ENCODE measurements at places on chromosomes 6 and 20.
A peak's percentile ranks its signal among the peaks of the same experiment; 100 is the strongest.

DNA sequence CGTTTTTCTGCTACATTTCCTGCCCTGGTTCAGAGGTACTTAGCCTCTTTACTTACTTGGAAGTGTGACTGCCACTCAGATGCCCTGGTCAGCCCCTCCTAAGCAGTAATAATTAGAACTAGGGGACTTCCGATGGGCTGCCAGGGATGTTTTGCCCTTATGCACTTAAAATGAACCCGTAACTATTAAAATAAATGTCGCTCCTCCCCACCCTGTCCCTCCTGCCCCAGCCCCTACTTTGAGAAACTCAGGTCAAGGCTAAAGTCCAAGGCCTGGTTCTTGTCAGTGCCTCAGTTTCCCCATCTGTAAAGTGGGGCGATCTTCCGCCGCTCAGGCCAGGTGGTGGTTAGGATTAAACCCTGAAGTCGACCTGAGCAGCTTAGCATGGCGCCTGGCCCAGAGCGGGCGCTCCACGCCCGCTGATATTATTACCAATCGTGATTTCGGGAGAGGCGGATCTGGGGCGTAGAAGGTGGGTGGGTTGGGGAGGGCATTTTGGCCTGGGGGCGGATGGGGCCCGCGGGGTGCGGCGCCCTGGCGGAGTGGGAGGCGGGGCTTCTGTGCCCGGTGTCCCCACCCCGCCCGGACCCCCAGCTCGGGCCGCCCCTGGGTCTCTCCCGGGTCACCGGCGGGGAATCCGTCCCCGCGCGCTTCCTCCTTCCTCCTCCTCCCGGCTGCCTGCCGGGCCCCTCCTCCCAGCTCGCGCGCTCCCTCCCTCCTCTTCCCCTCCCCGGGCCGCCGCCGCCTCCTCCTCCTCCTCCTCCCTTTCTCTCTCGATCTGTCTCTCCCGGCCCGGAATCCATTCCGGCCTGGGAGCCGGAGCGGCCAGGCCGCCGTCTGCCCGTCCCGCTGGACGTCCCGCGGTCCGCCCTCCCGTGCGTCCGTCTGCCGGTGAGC is at the start of gene SRC:
Gene SRC (plus strand): TSS at position 802 of the 897 bp plus-strand sequence. CDS start 38,014 bp downstream, outside the sequence.
- peak; percentile 24 for DNase-seq

DNA sequence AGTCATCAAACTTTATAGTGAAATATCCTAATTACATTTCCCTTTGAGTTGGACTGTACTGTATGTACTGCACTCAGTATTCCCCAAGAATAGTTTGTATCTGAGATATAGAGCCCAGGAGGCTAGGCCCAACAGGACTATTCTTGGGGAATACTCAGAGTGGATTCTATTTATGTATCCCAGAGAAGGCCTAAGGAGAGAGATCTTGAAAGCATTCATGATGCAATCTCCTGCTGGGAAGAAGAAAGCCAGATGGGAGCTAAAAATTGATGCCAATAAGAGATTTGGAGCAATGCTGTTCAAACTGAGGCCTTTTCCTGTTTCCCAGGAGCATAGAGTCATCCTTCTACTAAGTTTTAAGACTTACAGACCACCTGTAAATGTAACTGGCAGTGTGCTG is 452.1 kb upstream of the PLCB4 start:
- no peak for DNase-seq

GRCh38 chr20:61954276-61955021 is 111.2 kb downstream of the TAF4 start:
- DNase-seq: no peak

- peak; percentile 24 for DNase-seq
These were observed 39.7 kb upstream of the TULP1 start for GRCh38 chr6:35552285-35552917.

GRCh38 chr6:94130478-94130877 is 711.1 kb upstream of the EPHA7 start:
- DNase-seq: no peak

DNA sequence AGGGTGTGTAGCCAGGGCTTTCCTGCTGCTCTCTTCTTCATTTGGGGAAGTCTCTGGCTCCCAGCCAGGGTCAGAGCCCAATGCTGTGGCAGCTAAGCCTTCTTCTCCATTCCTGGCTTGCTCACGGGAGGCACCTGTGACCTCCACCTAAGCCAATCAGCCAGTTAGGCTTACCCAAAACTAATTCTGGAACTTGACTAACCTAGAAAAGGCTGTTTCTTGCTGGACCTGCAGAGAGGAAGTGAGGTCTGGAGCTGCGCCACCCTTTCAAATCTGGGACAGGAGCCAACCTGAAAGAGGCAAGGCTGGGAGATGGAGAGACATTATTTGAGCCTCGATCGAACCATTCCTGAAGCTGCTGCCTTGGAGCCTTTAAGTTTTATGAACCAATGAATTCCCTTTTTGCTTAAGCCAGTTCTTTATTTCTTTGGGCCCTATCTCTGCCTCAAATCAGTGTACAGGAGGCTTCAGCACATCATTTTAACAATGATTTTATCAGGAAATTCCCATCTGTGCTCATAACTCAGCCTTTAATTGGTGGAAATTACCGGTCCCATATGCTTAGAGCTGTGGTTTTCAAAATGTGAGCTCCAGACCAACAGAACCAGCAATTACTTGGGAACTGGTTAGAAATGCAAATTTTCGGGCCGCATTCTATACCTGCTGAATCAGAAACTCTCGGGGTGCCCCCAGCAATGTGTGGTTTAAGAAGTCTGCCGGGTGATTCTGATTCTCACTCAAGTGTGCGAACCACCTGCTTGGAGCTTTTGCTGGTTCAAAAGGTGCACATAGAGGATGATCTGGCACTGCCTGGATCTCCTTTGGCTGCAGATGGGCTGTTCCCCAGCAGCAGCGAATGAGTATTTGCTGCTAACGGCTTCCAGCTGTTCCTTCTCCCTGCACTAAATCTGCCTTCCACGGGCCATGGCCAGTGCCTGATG is 97.4 kb upstream of the RNF24 start:
- DNase-seq: no peak

DNA sequence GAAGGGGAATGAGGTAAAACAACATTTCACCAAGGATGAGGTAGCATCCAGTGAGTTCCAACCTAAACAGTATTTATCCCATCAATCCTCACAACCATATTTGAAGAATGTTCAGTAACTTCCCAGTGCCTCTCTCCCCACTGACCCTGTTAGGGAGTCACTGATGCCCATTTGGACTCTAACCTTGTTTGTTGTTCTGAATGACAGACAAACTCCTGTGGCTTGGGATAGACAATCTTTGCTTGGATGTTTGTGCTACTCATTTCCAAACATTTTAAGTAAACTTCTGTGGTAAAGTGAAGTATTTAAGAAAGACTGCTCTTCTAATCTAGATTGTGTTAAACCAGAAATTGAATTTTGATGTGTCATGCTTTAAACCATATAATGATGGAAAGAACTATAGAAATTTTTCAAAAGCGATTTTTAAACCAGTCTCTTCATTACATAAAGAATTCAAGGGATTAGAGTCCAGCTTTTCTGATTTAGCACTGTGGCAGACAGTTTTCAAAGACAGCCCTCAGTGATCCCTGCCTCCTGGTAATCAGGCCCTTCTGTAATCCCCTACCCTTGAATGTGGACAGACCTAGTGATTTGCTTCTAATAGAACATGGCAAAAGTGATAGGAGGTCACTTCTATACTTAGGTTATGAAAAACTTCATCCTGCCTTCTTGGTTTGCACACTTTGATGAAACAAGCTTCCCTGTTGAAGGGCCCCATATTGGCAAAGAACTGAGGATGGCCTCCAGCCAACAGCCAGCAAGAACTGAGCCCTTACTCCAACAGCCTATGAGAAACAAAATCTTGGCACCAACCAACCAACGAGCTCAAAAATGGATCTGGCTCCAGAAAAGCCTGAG is 191.6 kb downstream of the DST start:
- no peak for DNase-seq

- DNase-seq: no peak
These were observed 33.3 kb downstream of the PDRG1 start for GRCh38 chr20:31918466-31919105.

GRCh38 chr6:148590883-148591282 is 155.9 kb upstream of the UST start:
- DNase-seq: no peak

GRCh38 chr6:79375635-79376337 is 141.3 kb upstream of the HMGN3 start:
- no peak for DNase-seq

- no peak for DNase-seq
These were observed 7.7 kb downstream of the AKAP12 start for GRCh38 chr6:151247490-151247889.

DNA sequence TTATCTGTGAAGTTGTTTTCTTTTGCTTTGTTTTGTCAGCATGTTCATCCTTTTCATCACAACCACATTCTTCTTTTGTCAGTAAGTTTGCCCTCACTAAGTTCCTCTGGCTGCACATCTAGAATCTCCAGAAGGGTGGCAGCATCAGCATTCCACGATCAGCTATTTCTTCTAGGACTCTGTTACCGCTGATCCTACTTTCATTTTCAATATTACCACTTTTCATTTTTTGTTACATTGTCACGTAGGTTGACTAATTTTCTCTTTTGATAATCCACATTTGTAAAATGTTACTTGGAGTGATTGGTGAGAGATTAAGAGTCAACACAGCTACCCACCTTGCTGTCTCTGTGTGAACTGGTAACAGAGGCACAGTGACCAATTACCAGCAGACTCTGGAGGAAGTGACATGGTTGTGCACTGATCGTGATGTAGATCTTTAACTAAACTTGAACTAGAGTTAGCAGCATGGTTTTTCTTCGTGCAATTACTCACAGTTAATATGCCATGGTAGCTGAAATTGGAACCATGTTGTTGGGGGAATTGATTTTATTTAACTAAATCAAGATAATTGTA is 307.9 kb upstream of the SLC35B3 start:
- no peak for DNase-seq

DNA sequence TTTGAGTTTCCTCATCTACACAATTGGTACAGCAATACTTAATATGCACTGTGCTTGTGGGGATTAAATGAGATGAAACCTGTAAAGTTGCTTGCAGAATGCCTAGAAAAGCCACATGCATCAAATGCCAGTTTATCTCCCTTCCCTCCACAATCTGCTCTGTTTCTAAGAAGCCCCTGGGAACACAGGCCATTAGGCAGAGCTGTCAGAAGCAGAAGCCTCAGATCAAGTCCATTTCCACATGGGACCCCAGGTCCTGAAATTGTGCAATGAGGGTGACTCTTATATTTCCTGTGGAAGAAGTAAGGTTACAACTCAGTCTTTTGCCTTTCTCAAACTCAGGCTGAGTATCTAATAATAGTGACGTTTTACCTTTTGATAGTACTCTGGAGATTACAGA is 737.4 kb downstream of the KIF16B start:
- DNase-seq: no peak

Measured in activated CD8-positive, alpha-beta memory T cell treated with anti-CD3 and anti-CD28 coated beads for 1 hour (primary cell).